Activated T-cell treated with anti-CD3 and anti-CD28 coated beads for 48 hours (primary cell): ENCODE measurements at places on chromosomes 7 and 10.

- DNase-seq: no peak
Observed at GRCh38 chr7:120987280-120987679, 1.2 kb upstream of the CPED1 start.

GRCh38 chr10:121495719-121496118 is 102.5 kb downstream of the FGFR2 start:
- DNase-seq: no peak

GRCh38 chr10:132094581-132095234 is 29.0 kb downstream of the JAKMIP3 start:
- DNase-seq: no peak

GRCh38 chr7:66047426-66047825 is 28.2 kb upstream of the ASL start:
- no peak for DNase-seq

DNA sequence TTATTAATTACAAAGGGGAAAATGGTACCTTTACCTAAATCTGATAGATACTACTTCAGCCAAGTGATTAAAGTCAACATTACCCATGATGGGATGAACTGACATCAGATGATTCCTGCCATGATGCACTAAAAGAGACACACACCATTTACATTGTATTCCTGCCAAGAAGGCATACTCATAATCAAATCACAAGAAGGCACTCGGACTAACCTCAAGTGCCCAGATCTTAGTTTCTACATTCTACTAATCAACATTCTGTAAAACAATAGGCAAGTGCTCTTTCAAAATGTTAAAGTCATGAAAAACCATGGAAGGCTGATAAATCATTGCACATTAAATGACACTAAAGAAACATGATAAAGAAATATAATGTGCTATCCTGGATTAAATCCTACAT is 44.4 kb downstream of the SLC35G1 start:
- no peak for DNase-seq

GRCh38 chr7:151838861-151839381 is 38.0 kb downstream of the PRKAG2 start:
- no peak for DNase-seq

DNA sequence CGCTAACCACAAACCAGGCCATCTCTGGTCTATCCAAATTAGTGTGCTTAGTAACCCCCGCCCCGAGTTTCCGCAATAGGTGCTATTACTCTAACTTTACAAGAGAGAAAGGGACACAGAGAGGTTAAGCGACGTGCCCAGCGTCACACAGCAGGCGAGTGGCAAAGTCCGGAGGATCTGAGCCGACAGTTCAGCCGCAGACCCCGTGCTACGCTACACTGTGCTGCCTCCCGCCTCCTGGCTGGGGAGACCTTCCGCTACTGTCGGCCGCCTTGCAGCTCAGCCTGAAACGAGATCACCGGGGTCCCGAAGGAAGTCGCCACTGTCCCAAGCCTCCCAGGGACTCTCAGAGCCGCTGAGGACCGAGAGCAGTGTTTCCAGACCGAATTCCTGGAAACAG is 799 bp downstream of the INTS1 start:
- no peak for DNase-seq

DNA sequence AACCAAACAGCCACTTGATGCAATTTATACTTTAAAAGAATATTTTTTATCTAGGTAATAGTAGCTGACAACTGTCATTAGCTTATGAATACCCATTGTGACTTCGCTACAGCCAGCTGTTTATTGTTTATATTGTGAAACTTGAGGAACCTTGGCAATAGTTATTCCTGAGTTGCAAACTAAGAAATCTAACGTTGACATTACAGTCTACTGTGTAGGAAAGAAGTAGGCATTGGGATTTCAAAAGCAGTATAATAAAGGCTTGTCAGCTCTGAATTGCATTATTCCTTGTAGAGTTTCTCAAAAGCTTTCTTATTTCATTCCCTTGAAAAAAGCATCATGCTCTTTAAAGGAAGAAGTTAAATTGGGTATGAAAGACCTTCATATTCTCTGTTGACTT is 42.7 kb upstream of the OIT3 start:
- DNase-seq: no peak
